Effector memory CD4-positive, alpha-beta T cell (primary cell): ENCODE measurements at places on chromosomes 13 and 19.

GRCh38 chr13:74452881-74453280 is 318.7 kb upstream of the KLF12 start:
- DNase-seq = no peak

- no peak for DNase-seq
Measured at GRCh38 chr13:41056194-41056593, 5.1 kb upstream of the WBP4 start.

DNA sequence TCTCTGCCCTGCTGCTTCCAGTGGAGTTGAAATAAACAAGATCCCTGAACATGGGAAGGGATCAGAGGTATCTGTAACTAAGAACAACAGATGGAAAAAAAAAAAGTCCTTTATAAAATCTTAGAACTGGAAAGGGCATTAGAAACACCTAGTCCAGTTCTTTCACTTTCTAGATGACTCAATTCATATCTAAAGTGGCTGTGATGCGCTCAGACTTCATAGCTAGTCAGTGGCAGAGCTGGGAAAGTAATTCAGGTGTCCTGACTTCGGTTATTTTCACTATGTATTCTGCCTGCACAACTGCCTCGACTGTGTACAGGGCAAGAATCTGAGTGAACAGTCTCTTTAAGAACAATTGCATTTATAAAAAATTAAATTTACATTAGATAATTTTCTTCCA is 151.8 kb upstream of the TMTC4 start:
- no peak for DNase-seq

GRCh38 chr13:113367771-113368170 is 3.8 kb upstream of the GRTP1 start:
- no peak for DNase-seq

DNA sequence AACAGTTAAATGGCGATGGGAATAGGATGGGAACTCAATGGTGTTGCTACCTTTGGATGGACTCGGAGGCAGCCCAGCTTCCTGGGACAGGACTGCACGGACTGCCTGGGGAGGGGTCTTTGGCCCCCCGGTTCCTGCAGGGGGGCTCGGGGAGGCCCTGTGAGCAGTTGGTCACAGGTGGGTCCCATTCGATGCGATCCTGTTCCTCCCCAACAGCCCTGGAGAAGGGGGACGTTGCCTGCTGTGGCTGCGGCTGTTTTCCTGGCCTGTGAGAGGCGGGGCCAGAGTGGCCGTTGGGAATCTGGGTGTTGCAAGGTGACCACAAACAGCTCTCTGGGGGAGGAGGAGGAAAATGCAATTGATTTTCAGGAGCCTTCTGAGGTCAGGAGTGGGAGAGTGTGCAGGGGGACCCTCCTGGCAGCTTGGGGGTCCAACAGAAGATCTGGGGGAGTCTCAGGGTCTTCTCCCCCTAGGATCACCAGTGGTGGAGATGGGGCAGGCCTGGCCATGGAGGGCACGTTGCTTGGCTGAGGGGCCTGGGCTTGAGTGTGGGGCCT is 1.9 kb upstream of the PLPPR3 start:
- DNase-seq = no peak
